NCI-H187 treated with DMSO at 0.1 percent for 48 hours (cell line): ENCODE measurements at places on chromosomes 2 and 18.

GRCh38 chr2:7899923-7900322, 781.9 kb upstream of the ID2 start:
- DNase-seq: no peak

- no peak for DNase-seq
Observed at GRCh38 chr2:54261537-54261936, 5.5 kb upstream of the TSPYL6 start.

DNA sequence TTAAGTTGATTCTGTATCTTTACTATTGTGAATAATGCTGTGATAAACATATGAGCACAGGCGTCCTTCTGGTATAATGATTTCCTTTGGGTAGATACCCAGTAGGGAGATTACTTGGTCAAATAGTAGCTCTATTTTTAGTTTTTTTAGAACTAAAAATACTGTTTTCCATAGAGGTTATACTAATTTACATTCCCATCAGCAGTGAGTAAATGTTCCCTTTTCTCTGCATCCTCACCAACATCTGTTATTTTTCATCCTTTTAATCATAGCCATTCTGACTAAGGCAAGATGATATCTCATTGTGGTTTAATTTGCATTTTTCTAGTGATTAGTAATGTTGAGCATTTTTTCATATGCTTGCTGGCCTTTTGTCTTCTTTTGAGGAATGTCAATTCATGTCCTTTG, 35.1 kb downstream of the PMS1 start:
- DNase-seq: no peak

- no peak for DNase-seq
Observed at GRCh38 chr2:27262379-27263286, at the start of gene SLC30A3. Gene SLC30A3, minus strand, starts transcription at chr2:27263047. Its CDS starts 141 bp downstream, at chr2:27262906.

GRCh38 chr18:49225160-49225559, 235.3 kb downstream of the DYM start:
- DNase-seq: no peak

DNA sequence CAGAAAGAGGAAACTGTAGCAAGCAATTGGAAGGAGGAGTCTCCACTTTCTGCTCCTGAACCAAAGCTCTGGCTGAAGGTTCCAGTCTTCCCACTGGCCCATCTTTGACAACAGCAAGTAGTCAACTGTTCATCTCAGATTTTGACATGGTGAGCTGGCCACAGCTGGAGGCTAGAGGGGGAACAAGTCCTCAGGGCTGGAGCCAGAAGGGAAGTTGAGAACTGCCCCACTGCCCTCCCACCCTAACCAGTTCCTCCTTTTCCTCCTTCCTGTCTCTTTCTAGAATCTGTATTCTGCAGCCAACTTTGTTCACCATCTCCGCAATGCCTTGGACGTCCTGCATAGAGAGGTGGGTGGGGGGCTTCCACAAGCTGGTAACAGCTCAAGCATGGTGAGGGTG, 105.8 kb downstream of the PLB1 start:
- DNase-seq: no peak

DNA sequence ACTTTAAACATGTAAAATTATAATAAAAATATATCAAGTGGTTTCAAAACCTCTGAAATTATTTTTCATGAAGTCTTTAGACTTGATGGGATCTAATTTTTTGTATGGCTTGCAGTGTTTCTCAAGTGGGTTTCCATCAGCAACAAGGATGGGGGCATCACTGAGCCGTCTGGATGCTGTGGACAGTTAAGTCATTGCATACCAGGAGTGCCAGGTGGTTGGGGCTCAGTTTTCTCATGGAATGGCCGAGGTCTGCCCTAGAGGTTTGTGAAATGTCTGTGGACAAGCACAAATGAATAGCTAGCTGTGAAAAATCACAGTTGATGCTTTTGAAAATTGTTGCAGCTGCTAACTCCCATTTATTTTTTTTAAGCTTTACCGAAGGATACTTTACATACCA, 1.7 kb downstream of the PRELID3A start:
- DNase-seq: no peak

- no peak for DNase-seq
Observed at GRCh38 chr18:79903071-79903635, 48.3 kb downstream of the SLC66A2 start.

- no peak for DNase-seq
Observed at GRCh38 chr18:7084080-7085065, 33.2 kb downstream of the LAMA1 start.
